Astrocyte of the cerebellum (primary cell): ENCODE measurements at places on chromosomes 3 and 15.

DNA sequence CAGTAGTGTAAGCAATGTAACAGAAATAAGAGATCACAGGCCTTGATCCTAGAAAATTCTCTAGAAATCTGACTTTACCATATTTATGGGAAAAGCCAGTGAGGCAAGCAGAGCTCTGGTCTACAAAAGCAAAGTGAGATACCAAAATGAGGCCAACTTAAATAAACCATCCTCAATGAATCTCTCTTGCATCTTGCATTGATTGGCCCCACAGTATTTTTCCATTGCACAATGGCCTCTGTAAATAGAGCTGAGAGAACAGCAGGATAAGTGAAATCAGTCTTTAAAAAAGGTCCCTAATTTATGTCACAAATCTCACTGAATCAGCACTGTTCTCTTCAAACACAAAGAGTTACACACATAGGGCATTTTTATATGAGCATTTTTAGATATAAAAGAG, 8.9 kb downstream of the CFAP20DC start:
- DNase-seq = no peak

DNA sequence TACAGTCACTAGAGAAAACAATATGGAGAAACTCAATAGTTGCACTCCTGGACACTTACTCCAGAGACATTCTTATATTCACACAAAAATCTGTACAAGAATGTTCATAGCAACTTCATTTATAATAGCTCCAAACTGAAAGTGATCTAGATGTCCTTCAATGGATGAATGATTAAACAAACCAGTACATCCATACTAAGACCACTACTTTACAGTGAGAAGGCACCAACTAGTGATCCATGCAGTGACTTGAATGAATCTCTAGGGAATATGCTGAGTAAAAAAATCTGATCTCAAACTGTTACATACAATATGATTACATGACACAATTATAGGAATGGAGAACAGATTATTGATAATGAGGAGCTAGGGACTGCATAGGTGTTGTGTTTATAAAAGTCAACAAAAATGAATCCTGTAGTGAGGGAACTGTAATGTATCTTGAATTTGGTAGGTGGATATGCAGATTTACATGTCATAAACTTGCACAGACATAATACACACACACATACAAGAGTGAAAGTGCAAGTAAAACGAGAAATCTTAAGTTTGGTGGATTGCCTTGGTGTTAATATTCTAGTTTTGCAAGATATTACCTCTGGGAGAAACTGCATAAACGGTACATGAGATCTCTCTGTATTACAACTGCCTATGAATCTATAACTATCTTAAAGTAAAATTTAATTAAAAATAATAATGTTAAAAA, 85.7 kb downstream of the SPATA16 start:
- DNase-seq = no peak

GRCh38 chr3:14248849-14249523, 70.4 kb downstream of the LSM3 start:
- no peak for DNase-seq

DNA sequence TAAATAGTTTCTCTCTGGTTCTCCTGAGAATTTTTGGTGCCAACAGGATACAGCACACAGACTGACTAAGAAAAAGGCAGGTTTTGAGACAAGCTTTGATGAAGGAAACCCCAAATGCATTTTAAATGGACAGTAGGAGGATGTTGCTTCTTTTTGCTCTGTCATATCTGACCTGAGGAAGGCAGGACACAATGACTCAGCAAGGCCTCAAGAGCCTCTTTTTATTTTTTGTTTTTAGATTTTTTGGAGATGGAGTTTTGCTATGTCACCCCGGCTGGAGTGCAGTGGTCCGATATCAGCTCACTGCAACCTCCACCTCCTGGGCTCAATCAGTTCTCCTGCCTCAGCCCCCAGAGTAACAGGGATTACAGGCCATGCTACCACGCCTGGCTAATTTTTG, 16.9 kb upstream of the KNG1 start:
- no peak for DNase-seq

GRCh38 chr3:131216801-131217200, 164.8 kb upstream of the NUDT16 start:
- DNase-seq = peak; percentile 80

DNA sequence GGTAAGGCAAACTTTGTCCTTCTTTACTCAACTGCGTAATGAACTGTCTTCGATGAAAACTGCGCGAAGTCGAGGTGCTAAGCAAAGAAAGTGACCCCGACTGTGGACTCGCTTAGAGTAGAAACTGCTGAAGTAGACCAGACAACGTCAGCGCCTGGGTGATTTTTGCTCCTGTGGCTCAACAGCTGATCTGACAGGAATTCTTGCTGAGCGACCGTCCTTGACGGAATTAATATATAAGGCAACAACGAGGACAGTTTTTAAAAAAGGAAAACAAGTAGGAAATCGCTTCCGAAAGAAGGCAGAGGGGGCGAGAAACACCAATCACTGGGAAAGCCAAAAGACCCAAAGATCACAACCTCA, 541 bp downstream of the RPS27L start:
- DNase-seq = no peak

DNA sequence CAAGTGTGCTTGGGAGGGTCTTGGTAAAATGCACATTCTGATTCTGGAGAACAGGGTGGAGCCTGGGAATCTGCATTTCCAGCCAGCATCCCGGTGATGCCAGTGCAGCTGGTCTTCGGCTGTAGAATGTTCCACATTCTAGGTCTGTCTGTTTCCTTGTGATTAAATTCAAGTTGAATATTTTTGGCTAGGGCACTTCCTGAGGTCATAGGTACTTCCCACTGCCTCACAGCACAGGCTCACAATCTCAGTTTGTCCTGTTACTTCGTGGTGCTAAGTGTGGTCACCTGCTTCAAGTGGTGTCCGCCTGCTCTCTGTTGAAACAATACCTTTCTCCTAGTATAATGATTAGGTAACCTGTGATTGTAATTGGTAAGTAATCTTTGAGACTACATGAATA, 40.1 kb downstream of the FLNB start:
- no peak for DNase-seq
